GM23248 (cell line): ENCODE measurements at places on chromosomes 7 and 10. TPM values are rescaled to one million over a fixed set of nuclear protein-coding genes. Genes with fewer than 3 reads are reported as not detected.
A peak's percentile ranks its signal among the peaks of the same experiment; 100 is the strongest.

DNA sequence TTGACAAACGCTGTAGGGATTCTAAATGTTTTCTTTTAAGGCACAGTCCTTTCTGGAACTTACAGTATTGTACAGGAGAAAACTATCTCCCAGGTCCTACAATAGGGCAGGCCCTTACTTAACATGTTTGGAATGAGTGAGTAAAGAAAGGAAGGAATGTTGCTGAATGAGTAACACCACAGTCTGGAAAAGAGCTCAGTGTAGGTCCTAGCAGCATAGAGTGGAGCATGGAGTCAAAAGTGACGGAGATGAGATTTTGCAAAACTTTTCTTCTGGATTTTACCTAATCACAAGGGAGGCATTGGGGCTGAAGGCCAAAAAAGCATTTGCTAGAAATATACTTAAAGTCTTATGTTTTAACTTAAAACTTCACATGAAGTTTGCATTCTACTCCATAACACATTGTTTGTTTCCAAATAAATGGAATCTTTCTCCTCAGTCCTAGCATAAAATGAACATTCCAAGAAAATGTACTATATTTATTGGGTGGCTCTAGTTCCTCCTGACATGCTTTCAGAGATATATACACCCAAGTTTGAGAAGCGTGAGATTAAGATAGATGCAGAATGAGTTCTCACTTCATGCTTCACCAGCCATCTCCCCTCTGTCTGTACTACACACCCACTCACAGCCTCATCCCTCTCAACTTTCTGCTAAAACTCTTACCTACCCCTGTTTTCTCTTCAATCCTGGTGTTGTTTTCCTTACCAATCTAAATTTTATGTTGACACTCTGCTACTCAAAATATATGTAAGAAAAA lies 20.2 kb upstream of the ADD3 start:
- peaks cover 51% of the 10 kb centered on the region for H3K4me1 ChIP-seq
- no peaks in the 10 kb centered on the region for H3K27me3 ChIP-seq
- H3K36me3 ChIP-seq, result no peaks in the 10 kb centered on the region
- DNase-seq, result peak; percentile 93
- peak overlapping the region; percentile 42 for H3K4me3 ChIP-seq

Gene BTBD16
- total RNA-seq, result not detected in 2 replicates

DNA sequence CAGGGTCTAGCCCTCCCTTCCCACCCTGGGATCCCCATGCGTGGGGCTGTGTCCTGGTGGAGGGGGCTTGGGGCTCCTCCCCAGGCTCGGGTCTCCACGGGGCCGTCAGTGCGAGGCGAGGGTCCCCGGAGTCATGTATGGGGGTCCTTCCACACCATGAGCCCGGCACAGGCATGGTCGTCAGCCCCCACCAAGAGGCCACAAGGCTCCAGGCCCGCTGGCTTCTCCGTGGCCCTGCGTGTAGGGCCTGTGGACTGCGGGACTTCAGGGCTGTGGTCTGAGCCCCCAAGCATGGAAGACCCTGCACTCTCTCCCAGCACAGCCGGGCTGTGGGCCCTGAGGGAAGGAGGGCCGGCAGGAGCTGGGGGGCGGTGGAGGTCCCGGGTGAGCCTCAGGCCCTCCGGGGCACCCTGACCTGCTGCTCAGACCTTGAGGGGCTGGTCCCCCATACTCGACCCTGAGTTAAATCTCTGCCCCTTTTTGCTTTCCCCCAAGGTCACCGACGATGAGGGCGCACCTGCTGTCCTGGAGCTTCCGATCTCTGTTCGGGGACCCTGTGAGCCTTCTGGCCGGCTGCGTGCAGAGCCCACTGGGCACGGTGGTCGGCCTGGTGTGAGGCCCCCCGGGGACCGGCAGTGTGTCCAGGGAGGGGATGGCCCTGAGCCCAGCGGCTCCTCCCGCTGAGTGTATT lies 19.7 kb downstream of the PWWP2B start:
- H3K27ac ChIP-seq, result no peak overlapping the region
- H3K36me3 ChIP-seq, result no peaks in the 10 kb centered on the region
- no peak overlapping the region for H3K4me3 ChIP-seq
- peaks cover 6% of the 10 kb centered on the region for H3K4me1 ChIP-seq

DNA sequence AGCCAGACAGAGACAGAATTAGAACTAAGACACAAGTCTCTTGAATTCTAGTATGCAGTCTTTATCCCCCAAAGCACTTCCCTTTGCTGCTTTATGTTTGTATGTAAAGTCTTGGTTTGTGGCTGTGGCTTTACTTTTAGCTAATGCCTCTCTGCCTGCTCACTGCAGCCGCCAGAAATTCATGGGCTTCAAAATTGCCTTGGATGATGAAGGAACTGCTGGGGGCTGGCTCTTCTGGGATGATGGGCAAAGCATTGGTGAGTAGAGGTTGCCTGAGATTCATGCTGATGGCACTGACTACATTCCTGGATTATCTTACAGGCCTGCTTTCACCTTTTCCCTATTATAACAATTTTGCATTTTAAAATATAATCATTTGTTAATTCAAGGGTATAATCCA lies 10.9 kb upstream of the MGAM2 start:
- H3K27me3 ChIP-seq, result no peaks in the 10 kb centered on the region
- no peaks in the 10 kb centered on the region for H3K36me3 ChIP-seq
- DNase-seq, result no peak
- H3K27ac ChIP-seq, result no peak overlapping the region
- H3K4me1 ChIP-seq, result no peaks in the 10 kb centered on the region; the same call in 1 of the 2 replicates

DNA sequence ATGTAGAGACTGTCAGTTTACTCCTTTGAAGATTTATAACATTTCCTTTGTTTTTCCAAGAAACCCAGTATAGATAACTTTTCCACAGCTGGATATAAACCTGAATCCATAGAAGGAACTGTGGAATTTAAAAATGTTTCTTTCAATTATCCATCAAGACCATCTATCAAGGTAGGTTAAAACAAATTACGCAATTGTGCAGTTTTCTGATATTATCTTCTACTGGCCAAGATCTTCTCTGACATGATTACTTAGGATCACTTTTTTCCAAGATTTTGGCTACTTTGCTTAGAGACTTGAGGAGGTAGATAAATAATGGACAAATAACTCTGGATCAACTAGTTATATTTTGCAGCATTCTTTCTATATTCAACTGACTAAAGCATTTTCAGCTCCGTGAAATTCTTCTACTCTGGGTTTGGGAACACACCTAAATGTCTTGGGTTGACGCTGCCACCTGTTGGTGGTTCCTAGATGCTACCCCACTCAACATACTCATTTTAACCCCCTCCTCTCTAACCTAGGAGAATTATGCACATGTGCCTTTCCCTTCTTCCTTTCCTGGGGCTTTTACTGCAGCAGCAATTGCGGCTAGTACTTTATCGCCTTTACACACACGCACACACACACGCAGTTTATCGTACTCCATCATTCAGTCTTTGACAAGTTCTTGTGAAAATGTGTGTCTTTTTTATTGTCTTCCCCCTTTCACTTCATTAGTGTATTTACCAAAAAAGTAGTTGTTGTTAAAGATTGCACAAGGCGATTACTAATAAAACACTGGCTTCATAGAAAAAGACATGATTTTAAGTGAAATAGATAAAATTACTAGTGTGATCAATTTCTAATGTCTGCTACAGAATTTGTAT lies 32.7 kb downstream of the ABCB5 start:
- no peaks in the 10 kb centered on the region for H3K4me1 ChIP-seq
- peaks cover 12% of the 10 kb centered on the region; the same call in 1 of the 2 replicates for H3K27me3 ChIP-seq
- peak; percentile 39 for DNase-seq
- no peak overlapping the region for H3K27ac ChIP-seq

- H3K27me3 ChIP-seq, result no peaks in the 10 kb centered on the region
- peaks cover 4% of the 10 kb centered on the region for H3K4me1 ChIP-seq
- no peaks in the 10 kb centered on the region for H3K36me3 ChIP-seq
- no peak for DNase-seq
- H3K27ac ChIP-seq, result no peak overlapping the region
Observed at GRCh38 chr7:36202398-36202797, 49.3 kb downstream of the EEPD1 start.

- peak overlapping the region; percentile 77 for H3K4me3 ChIP-seq
- no peaks in the 10 kb centered on the region for H3K27me3 ChIP-seq
- no peaks in the 10 kb centered on the region for H3K36me3 ChIP-seq
- 0 out of 2 replicates have a peak overlapping the region, but pooled peaks have one; percentile 24 for H3K27ac ChIP-seq
- H3K4me1 ChIP-seq, result no peaks in the 10 kb centered on the region
Observed at GRCh38 chr7:63925626-63926460, 72.8 kb upstream of the ZNF722 start.

- peaks cover 25% of the 10 kb centered on the region for H3K4me1 ChIP-seq
- peak overlapping the region; percentile 84 for H3K27ac ChIP-seq
- DNase-seq, result peak; percentile 95
- H3K27me3 ChIP-seq, result no peaks in the 10 kb centered on the region
Observed at GRCh38 chr10:89373916-89374711, 3.7 kb upstream of the IFIT1B start.

DNA sequence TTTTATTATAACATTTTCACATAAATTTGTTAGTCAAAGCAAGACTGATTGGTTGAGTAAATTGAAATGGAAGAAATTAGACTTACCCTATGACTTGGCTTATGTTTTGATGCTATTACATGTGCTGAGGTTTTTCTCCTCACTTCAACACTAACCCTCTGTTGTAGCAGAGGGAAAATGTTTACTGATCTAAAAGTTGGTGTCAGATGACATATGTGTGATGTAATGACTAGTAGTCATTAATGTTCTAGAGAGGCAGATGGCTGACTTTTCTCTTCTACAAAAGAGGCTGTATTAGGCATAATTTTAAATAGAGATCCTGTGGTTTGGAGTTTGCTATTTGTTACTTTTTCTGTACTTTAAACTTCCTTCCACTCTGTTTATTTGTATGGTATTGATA lies 266.0 kb downstream of the BBS9 start:
- H3K27ac ChIP-seq, result no peak overlapping the region
- H3K27me3 ChIP-seq, result no peaks in the 10 kb centered on the region
- no peak overlapping the region for H3K4me3 ChIP-seq
- DNase-seq, result no peak

Gene CFAP46
- 0.22 TPM in 1 of 2 replicates, not detected in the other for total RNA-seq

Gene KNDC1
- 0.54 and 0.76 TPM in 2 replicates for total RNA-seq

Gene SHTN1
- total RNA-seq, result 0.86 and 1.6 TPM in 2 replicates

GRCh38 chr10:5669604-5670003 lies 3.2 kb upstream of the ASB13 start:
- H3K36me3 ChIP-seq, result no peaks in the 10 kb centered on the region
- H3K27ac ChIP-seq, result no peak overlapping the region
- H3K4me1 ChIP-seq, result peaks cover 8% of the 10 kb centered on the region; the same call in 1 of the 2 replicates
- DNase-seq, result no peak
- no peaks in the 10 kb centered on the region for H3K27me3 ChIP-seq

GRCh38 chr7:92729172-92729571 lies 107.2 kb downstream of the CDK6 start:
- H3K27ac ChIP-seq, result no peak overlapping the region
- H3K4me1 ChIP-seq, result peaks cover 45% of the 10 kb centered on the region
- H3K27me3 ChIP-seq, result no peaks in the 10 kb centered on the region
- 0 out of 2 replicates have a peak, but pooled peaks cover 2% of the 10 kb centered on the region for H3K36me3 ChIP-seq
- no peak for DNase-seq
